Mesenteric fat pad (tissue), 1 donor: ENCODE measurements at places on chromosomes 6 and 20. TPM values are rescaled to one million over a fixed set of nuclear protein-coding genes. Genes with fewer than 3 reads are reported as not detected.
A peak's percentile ranks its signal among the peaks of the same experiment; 100 is the strongest.

The ADNP gene
- 42.0 TPM for total RNA-seq

The B3GALT4 gene
- total RNA-seq: 10.7 TPM

The PGC gene
- not detected for total RNA-seq

The OR2H2 gene
- total RNA-seq: not detected

The KIF25 gene
- total RNA-seq: 0.93 TPM

The ZNF334 gene
- 0.90 TPM for total RNA-seq

The PPP1R16B gene
- total RNA-seq: 24.3 TPM

DNA sequence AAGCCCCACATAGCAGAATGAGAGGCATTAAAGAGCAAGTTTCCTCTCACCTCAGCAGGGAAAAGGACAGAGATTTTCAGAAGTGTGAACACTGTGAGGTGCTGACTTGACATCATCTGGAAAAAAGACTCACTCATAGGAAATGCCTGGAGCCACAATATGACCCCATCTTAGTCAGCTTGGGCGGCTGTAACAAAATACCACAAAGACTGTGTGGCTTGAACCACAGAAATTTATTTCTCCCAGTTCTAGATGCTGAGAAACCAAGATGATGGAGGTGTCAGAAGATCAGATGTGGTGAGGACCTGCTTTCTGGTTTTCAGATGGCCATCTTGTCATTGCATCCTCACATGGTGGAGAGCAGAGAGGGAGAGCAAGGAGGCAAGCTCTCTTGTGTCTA is 253.1 kb downstream of the ADGB start:
- DNase-seq: no peak

- no peak for DNase-seq
Observed at GRCh38 chr6:13715444-13715883, 3.8 kb upstream of the RANBP9 start.

DNA sequence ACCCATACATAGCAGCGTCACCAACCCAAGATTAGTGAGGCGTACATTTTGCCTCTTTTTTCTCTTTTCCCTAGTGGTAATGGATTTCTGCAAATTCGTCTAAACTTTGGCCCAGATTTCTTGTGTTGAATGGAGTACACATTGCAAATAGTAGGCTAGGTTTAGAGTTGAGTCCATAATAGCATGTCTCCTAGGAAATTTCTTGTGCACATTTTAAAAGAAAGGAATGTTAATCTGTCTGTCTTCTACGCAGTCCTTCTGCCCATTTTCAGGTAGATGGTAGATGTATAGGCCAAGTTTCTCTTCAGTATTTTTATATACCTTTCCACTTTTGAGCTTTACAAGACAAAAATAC is 15.7 kb downstream of the TAB2 start:
- no peak for DNase-seq

DNA sequence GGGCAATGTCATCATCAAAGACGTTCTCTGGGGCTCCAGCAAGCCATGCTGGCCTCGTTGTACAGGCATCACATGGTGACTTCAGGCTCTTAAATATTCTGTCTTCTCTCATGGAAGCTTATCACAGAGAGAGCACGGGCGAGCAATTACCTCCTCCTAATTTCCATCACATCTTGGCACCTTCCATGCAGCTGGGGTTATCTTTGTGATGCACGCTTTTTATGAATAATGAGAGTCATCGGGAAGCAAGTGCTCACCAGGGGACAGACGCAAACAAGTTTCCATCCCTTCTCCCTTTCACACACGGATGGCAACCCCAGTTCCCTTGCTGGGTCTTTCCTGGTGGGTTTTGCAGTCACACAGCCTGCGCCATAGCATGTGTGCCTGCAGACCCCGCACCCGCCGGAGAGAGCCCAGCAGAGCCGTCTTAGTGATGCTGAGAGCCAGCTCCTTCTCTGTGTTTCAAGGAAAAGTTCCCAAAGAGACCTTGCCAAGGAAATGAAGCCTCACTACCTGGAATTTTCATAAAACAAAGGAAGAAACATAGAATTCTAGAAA is 116.3 kb upstream of the AFDN start:
- DNase-seq: peak; percentile 53

- DNase-seq: no peak
Observed at GRCh38 chr20:6651016-6651415, 116.5 kb upstream of the BMP2 start.

- DNase-seq: peak; percentile 51
Observed at GRCh38 chr6:438634-439170, 47.1 kb downstream of the IRF4 start.

- no peak for DNase-seq
Observed at GRCh38 chr6:160431791-160432404, 83.7 kb downstream of the SLC22A3 start.

- no peak for DNase-seq
Observed at GRCh38 chr6:35970181-35970580, 49.3 kb upstream of the SRPK1 start.

GRCh38 chr6:106509420-106510089 is 119.7 kb downstream of the RTN4IP1 start:
- DNase-seq: no peak

- DNase-seq: no peak
Observed at GRCh38 chr6:103001724-103002123, 1608.2 kb downstream of the GRIK2 start.
